Aorta (tissue), 5 donors: ENCODE measurements at places on chromosomes 12 and 14. TPM values are rescaled to one million over a fixed set of nuclear protein-coding genes. Genes with fewer than 3 reads are reported as not detected.

FIGNL2 gene
- 1.0 TPM for total RNA-seq

CPSF2 gene
- total RNA-seq: 42.4 TPM

GALNT8 gene
- 4.7 TPM for total RNA-seq

DNA sequence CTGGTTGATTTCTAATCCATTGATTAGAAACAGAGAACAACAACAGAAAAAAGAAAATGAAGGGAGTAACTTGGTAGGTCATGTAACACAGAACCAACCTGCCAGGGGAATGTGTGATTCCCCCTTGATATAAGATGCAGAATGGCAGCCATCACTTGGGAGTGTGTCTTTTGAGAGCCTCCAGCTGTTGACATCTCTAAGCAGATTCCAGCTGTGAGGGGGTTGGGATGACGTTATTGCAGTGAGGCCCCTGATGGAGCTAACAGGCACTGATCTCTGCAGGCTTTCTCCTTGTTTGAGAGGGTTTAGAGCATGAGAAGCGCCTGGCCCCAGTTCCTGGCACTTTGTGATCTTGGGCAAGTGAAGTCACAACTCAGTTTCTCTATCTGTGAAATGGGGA, 124.9 kb downstream of the PELI2 start:
- no peak for DNase-seq

DNA sequence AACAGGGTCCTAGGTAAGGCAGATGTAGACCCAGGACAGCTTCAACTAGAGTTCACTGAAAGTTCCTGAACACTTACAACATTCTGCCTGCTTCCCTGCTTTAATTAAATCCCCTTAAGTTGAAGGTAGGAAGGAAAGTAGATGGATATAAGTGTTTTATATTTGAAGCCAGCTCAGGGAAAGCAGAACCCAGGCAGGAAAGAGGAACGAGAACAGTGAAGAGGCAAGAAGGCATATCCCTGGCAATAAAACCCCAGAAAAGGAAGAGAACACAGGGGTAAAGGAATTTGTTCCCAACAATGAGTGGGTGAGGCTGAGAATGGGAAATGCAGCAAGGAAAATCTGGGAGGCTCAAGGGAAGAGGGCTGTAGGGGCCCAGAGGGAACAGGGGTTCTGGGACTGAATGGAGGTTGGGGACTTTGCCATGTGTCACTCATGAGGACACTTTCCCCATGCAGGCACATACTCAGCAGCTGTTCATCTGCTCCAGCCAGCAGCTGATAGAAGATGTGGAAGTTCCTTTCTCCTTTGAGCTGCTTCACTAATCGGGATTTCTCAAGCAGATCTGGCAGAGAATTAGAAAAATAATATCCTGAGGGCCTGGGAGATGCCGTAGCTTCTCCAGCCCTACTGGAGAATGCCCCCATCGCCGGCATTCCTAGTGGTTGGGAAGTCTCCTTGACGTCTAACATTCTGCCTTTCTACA, 3.7 kb downstream of the MYO1A start:
- DNase-seq: no peak

GRCh38 chr14:100838493-100839314, 12.8 kb downstream of the MEG3 start:
- no peak for DNase-seq

DNA sequence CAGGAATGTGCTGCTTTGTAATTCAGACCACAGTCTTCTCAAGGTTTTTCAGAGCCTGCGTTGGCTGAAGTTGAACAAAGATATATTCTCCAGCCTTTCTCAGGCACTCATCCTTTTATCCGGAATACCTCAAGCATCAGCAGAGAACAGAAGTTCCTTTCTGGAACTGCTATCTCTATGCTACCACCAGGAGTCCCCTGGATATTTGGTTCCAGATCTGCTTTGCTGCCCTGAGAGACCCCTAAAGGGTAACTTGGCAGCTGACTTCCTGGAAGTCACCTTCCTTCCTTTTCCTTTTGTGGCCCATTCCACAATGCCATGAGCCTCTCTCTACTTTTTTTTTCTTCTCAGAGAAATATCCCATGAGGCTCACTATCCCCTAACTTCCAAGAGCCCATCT, 188.2 kb downstream of the PLCZ1 start:
- no peak for DNase-seq

DNA sequence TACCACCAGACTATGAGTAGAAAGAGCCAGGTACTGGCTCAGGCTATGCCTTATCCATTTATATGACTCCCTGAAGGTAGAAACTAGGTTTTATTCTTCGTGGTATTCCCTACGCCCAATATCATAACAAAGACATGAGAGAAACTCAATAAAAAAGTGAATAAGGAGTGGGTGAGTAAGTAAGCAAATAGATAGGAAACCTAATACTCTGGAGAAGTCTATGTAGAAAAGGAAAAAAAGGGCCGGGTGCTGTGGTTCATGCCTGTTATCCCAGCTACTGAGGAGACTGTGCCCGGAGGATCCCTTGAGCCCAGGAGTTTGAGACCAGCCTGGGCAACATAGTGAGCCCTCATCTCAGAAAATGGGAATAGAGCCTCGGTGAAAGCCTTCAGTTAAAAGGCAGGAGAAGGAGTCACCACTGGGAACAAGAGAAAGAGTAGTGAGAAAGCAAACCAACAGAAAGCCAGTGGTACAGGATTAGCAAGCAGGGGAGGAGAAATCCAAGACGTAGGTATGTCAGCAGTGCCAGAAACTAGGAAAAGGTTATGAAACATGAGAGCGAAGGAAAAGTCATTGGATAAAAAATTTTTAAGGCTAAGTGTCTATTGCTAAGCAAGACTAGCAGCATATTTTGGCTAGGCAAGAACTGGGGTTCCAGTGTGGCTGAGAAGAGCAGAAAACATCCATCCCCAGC, 6.0 kb upstream of the OR6J1 start:
- no peak for DNase-seq

DNA sequence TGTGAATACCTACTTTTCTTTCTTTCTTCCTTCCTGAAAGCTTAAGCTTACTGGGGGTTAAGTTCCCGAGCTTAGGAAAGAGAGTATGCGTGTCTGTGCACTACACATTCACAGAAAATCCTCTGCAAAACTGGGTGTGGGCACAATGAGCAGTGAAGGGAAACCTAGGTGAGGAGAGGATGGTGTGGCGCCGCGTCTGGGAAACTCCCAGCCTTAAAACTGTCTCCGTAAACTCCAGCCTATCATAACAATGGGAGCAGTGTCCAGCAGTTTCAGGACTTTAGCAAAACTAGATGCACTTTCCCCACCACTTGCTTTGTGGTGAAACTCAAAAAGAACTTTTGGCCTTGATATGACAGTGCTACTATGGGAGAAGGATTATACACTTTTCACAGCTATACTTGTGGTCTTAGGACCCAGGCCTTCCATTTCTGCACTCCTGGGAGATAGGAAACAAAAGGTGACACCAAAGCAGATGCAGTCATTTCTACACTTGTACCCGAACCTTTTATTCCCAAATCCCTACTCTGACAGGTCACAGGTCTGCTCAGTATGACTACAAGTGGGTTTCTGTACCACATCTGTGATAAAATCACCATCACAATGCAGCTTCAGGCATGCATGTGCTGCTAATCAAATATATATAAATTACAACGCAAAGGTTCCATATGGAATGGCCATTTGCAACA, 10.4 kb downstream of the AKAP5 start:
- no peak for DNase-seq

GRCh38 chr12:51369581-51369980, 21.6 kb downstream of the GALNT6 start:
- no peak for DNase-seq
